ENCODE measurements at places on chromosomes 5 and 9. TPM values are rescaled to one million over a fixed set of nuclear protein-coding genes. Genes with fewer than 3 reads are reported as not detected.

The PCDHGA9 gene
- 1.1 TPM for total RNA-seq

DNA sequence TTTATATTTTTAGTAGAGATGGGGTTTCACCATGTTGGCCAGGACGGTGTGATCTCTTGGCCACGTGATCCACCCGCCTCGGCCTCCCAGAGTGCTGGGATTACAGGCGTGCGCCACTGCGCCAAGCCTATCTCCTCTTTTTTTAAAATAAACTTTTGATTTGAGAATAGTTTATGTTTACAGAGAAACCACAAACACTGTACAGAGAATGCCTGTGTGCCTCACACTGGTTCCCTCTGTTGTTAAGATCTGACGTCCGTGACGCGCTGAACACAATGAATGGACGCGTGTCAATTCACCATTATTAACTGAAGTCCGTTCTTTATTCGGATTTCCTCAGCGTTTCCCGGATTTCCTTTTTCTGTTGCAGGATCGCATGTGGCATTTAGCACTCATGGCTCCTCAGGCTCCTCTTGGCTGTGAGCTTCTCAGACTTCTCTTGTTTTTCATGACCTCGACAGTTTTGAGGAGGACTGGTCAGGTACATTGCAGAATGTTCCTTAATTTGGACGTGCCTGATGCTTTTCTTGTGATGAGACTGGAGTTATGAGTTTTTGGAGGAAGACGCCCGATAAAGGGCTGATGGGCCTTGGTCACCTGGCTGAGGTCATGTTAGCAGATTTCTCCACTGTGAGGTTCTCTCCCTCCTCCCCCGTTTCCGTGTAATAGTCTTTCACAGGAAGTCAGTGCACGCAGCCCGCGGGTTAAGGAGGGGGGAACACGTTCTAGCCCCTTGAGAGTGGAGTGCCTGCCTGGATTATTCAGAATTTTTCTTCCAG is 69.6 kb downstream of the ANKRD33B start:
- peaks cover 36% of the 10 kb centered on the region for H3K36me3 ChIP-seq
- H3K4me3 ChIP-seq = peak overlapping the region; percentile 82
- peaks cover 92% of the 10 kb centered on the region for H3K4me1 ChIP-seq
- no peaks in the 10 kb centered on the region for H3K27me3 ChIP-seq
- DNase-seq = no peak

The DNAI1 gene
- not detected for total RNA-seq

GRCh38 chr5:148406406-148406805 is 22.6 kb downstream of the FBXO38 start:
- no peak for DNase-seq
- H3K27ac ChIP-seq = no peak overlapping the region
- no peak overlapping the region for H3K4me3 ChIP-seq
- no peaks in the 10 kb centered on the region for H3K27me3 ChIP-seq

DNA sequence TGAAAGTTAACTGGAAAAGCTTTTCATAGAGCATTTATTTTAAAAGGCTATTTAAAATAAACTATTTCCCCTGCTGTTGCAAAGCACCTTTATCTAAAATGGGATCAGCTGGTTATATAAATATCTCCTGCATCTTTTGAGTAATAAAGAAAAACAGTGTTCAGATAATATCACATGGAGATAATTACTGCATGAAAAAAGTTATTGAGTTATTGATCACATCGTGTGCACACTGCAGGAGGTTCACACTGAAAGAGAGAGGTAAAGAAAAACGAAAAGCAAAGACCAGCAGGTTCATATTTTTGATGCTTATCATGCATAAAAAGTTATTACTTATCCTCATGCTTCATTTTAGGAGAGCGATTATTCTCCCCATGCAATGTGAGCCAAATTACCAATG is 55.4 kb upstream of the OTP start:
- no peak for DNase-seq
- no peaks in the 10 kb centered on the region for H3K4me1 ChIP-seq
- H3K4me3 ChIP-seq = no peak overlapping the region
- no peaks in the 10 kb centered on the region for H3K27me3 ChIP-seq

DNA sequence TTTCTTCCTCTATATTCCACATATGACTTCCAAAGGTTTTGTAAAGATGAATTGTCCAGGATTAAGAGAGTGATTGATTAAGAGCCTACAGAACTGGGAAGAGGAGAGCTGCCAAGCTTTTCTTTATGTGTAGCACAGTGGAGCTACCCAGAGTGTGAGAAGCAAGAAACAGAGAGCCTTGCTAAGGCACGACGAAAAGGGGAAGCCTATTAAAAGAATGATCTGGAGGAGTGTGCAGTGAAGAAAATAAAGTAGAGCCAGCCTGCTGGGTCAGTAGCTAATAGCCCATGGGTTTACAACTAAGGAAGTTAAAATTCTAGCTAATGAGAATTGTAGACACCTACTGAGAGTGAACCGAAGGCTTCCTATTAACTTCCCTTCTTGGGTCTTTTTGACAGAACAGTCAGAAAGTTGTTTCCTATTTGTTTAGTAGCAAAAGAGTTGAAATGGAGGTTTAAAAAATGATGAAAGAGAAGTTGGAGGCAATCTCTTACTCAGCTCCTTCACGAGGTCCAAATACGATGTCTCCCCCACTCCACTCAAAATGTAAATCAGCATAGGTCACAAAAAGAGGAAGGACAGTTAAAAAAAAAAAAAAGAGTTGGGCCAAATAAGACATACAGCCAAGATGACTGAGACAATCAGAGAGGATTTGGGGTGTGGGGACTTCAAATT is 957 bp upstream of the PRR16 start:
- peaks cover 17% of the 10 kb centered on the region for H3K27me3 ChIP-seq
- peak overlapping the region; percentile 85 for H3K4me3 ChIP-seq
- DNase-seq = no peak
- peaks cover 30% of the 10 kb centered on the region for H3K4me1 ChIP-seq
- H3K36me3 ChIP-seq = no peaks in the 10 kb centered on the region
- peak overlapping the region; percentile 42 for H3K27ac ChIP-seq

DNA sequence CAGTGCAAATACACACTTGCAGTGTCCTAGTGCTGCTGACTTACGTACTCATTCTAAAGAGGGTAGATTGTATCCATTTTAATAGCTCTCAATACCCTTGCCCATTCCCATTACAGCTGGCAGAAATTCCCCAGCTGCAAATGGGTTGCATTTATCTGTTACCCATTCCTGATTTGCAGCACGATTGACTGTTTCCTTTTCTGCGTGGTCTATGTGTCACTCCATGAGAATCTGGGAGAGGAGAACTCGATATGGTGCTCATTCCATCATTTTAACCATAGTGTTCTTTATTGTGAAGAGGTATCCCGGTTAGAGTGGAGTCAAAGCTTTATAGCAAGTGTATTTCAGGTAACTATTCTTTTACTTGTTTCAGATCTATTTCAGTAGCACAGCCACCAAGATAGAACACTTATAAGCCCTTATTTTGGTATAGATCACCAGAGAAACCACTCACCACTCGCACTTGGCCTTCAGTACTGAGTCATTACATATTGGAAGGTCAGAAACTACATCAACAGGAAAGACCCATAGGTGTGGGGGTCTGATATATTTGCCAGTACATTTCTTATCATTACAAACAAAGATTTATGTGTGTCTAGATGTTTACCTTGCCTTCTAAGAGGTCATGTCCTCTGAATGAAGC is 139.5 kb downstream of the MUSK start:
- no peaks in the 10 kb centered on the region for H3K36me3 ChIP-seq
- no peak for DNase-seq
- no peak overlapping the region for H3K4me3 ChIP-seq
- H3K27ac ChIP-seq = no peak overlapping the region
- H3K4me1 ChIP-seq = no peaks in the 10 kb centered on the region

The PCDHB16 gene
- not detected for total RNA-seq

DNA sequence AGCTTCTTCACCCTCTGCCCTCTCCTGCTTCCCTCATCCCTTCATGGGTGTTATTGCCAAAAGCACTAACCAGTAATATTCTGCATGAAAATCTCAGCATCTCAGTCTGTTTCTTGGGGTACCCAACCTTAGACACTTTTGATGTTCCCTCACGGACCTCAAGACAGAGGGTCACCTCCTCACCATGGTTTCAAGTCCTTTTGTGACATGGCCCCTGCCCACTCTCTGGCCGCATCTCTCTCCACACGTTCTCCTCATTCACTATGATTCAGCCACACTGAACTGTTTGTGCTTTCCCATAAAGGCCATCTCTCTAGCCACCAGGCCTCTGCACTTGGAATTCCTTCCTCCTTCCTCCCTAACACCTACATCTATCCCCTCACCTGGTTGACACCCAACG is 111.5 kb upstream of the SPOCK1 start:
- no peak overlapping the region for H3K4me3 ChIP-seq
- H3K36me3 ChIP-seq = no peaks in the 10 kb centered on the region
- DNase-seq = no peak
- peaks cover 13% of the 10 kb centered on the region for H3K27me3 ChIP-seq

The ADAMTS19 gene
- not detected for total RNA-seq

- H3K27ac ChIP-seq = no peak overlapping the region
- no peaks in the 10 kb centered on the region for H3K27me3 ChIP-seq
- no peak for DNase-seq
- H3K4me1 ChIP-seq = peaks cover 51% of the 10 kb centered on the region
- H3K4me3 ChIP-seq = no peak overlapping the region
Measured at GRCh38 chr9:89739511-89739910, 134.7 kb downstream of the GADD45G start.

- H3K27me3 ChIP-seq = no peaks in the 10 kb centered on the region
- H3K4me1 ChIP-seq = peaks cover 84% of the 10 kb centered on the region
- DNase-seq = no peak
Measured at GRCh38 chr9:81665322-81665871, 23.9 kb downstream of the TLE1 start.

GRCh38 chr9:81382281-81382680 is 307.1 kb downstream of the TLE1 start:
- no peak overlapping the region for H3K27ac ChIP-seq
- DNase-seq = no peak
- H3K36me3 ChIP-seq = no peaks in the 10 kb centered on the region
- H3K4me1 ChIP-seq = no peaks in the 10 kb centered on the region
- H3K4me3 ChIP-seq = no peak overlapping the region
- no peaks in the 10 kb centered on the region for H3K27me3 ChIP-seq

DNA sequence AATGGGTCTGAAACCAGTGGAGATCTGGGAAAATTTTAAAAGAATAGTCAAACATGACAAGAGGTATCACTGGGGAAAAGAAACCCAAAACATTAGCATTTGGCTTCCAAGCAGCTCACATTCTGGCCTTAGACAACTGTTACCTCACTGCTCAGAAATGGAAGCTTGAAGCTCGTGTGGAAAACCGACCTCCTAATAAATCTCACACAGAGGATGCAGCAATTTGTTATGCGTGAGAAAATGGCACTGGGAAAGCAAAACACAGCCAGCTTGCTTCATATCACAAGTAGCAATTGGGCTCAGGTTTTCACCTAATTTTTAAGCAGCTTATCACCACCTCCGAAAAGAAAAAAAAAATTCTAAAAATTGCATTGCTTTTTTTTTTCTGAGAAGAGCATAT is 103.3 kb upstream of the TAS2R1 start:
- no peak overlapping the region for H3K4me3 ChIP-seq
- no peaks in the 10 kb centered on the region for H3K27me3 ChIP-seq
- H3K4me1 ChIP-seq = no peaks in the 10 kb centered on the region
- DNase-seq = no peak

DNA sequence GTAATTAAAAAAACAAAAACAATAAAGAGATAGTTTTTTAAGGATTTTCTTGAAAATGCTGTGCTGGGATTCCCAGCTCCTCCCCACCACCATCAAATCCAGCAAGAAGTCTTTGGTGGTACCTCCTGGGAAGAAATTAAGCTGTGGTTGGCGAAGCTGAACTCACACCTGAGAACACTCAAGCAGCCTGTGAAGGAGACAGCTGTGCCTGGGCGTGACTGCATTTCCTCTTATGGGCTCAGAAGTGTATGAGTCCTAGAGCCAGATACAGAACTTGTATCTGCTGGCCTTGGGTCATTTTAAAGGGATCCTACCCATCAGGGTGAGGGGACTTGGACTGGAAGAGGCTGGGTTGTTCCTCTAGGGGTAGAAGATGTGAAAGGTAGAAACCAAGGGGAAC is 561.2 kb upstream of the SGCD start:
- H3K36me3 ChIP-seq = no peaks in the 10 kb centered on the region
- H3K4me1 ChIP-seq = no peaks in the 10 kb centered on the region
- DNase-seq = no peak
- no peak overlapping the region for H3K4me3 ChIP-seq
- H3K27me3 ChIP-seq = no peaks in the 10 kb centered on the region
- H3K27ac ChIP-seq = no peak overlapping the region

All from activated B cell treated with CpG ODN at 0.5 μM for 24 hours (primary cell).